ENCODE measurements at places on chromosomes 7 and 10.

DNA sequence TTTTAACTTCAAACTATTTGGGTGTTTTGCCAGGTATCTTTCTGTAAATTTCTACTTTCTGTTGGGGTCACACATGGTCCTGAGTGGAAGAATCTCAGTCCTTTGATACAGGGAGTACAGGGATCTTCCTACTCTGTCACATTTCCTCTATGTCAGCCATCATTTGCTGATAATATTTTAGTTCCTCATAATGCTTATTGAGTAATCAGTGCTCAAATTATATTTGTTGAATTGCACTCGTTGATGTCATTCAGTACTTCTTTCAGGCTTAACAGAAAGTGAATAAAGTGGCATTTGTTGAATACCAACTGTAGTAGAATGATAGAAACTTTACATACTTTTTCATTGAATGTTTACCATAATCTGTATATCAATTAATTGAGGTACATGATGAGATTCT lies 31.9 kb downstream of the WDR11 start:
- no peak for DNase-seq

DNA sequence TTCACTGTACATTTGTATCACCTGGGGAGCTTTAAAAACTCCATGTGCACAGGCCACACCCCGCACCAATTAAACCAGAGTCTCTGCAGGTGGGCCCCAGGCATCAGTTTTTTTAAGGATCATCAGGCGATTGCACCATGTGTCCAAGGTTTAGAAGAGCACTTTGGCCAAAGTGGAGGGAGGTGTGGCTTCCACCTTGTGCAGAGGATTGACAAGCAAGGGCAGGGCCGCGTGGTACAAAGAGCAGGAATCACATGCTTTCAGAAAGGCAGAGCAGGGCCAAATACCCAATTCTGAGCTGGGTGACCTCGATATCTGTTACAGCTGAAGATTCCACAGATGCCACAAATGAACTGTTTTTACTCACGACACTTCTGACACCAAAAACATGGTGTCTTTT lies 52.4 kb downstream of the NOC3L start:
- no peak for DNase-seq

- no peak for DNase-seq
Measured at GRCh38 chr10:17544465-17544864, 72.7 kb downstream of the HACD1 start.

DNA sequence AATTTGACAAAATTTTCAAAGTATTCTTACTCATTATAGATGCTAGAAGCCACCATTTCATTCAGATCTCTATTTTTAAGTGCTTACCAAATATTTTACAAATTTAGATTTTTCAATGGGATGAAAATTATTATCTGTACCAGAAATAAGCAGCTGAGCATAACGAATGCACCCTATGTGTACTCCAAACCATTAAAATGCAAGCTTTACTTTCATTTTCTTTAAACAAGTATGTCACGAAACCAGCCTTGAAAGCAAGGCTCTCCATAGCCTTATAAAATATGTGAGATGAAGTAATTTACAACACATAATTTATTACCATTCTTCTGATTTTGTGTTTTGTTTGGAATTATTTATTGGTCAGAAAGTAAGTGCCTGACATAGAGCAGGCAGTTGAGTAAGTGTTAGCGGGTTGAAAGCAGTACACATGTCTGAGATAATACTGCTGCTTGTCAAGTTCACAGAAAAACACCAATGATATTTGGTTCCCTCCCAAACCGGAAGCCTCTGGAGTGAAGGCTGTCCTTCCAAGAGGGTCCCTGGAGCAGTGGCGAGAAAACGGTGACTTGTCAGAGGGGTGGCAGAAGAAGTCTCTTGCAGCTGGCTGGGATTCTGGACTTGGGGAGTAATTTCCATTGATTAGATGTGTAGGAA lies 322.7 kb upstream of the PFKP start:
- DNase-seq = no peak

- DNase-seq = no peak
Measured at GRCh38 chr10:3473271-3473670, 300.7 kb upstream of the PITRM1 start.

GRCh38 chr7:6590645-6591110 lies 857 bp downstream of the INTS15 start:
- no peak for DNase-seq

DNA sequence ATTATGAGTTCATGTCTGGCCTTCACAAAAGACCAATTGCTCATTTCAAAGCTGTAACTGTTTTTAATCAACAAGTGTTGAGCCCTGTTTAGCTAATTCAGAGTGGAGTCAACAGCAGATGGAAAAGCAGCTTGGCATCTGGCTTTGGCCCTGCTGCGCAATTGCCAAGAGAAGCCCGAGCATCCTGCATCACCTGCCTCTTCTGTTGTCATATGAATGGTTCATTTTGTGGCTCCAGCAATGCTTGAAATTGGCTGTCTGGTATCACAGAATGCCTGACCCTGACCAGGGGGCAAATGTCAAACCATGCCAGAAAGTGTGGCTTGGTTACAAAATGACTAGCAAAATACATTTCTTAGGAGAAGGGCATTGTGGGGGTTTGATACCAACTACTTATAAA lies 296.5 kb upstream of the PHF14 start:
- DNase-seq = no peak

- DNase-seq = no peak
Measured at GRCh38 chr7:80478683-80479082, 33.2 kb downstream of the GNAT3 start.

Measured in pancreas (tissue), 10 donors.